ENCODE measurements at places on chromosomes 16 and 17. TPM values are rescaled to one million over a fixed set of nuclear protein-coding genes. Genes with fewer than 3 reads are reported as not detected.

- no peak for DNase-seq
Measured at GRCh38 chr17:74126179-74126900, 77.1 kb upstream of the RPL38 start.

- no peak for DNase-seq
Measured at GRCh38 chr17:7881276-7882054, 7.1 kb upstream of the CHD3 start.

GRCh38 chr17:50882851-50883250 is 16.7 kb upstream of the TOB1 start:
- DNase-seq, result no peak

GRCh38 chr16:16805809-16806208 is 426.9 kb downstream of the NPIPA7 start:
- DNase-seq, result no peak

DNA sequence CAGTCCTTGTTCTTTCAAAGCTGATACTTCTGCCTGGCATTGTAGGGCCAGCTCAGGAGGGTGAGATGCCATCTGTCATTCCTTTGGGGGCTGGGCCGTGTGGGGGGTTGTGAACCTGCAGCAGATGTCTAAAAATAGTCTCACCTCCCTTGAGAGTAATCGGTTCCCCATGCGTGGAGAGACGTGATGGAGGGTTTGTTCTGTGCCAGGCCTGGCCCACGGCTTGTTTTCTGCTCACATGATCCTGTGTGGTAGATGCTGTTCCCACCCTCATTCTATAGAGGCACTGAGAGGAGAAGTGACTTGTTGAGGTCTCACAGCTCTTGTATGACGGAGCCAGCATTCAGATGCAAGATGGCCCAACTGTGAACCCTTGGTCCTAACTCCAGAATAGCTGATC is 4.6 kb downstream of the IRF8 start:
- no peak for DNase-seq

DNA sequence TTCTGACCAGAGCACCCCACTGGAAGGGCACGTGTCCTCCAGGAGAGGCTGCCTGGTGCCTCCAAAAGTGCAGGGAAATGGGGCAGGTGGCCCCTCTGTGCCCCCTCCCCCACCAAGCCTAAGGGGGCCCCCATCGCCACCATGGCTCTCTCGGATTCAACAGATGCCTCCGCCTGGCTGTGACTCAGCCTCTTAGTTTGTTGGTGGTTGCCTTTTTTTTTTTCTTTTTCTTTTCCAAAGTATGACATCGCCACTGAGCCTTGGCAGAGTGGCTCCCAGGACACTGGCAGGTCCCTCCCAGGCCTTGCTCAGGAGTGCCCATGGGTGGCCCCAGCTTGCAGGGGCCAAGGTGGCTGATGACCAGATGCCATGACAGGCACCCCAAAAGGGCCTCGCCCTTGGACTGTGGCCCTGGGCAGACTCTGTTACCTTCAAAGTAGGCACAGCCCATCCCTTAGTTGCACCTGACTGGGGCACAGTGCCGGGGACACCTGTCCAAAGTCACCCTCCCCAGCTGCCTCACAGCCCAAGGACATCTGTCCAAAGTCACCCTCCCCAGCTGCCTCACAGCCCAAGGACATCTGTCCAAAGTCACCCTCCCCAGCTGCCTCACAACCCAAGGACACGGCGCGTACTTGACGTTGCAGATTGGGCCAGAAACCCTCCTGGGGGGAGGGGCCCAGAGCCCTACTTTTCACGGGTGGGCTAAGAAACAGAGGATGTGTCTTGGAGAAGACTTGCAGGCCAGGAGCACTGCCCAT is 29.6 kb downstream of the NPTX1 start:
- no peak for DNase-seq

DNA sequence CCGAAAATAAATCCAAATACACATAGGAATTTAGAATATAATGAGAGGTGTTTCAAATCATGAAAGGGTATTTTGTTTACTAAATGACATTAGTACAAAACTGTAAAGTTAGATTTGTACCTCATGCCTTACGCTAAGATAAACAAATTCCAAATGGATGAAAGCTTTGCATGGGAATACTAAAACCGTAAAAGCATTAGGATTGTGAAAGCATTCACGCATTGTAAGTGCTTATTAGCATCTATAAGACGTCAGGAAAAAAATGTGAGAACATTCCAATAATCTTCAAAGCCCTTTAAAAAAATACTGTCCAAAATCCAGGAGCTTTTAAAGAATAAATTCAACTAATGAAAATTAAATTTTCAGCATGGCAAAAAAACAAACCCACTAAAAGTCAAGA is 24.8 kb upstream of the ALOX15 start:
- DNase-seq, result no peak

DNA sequence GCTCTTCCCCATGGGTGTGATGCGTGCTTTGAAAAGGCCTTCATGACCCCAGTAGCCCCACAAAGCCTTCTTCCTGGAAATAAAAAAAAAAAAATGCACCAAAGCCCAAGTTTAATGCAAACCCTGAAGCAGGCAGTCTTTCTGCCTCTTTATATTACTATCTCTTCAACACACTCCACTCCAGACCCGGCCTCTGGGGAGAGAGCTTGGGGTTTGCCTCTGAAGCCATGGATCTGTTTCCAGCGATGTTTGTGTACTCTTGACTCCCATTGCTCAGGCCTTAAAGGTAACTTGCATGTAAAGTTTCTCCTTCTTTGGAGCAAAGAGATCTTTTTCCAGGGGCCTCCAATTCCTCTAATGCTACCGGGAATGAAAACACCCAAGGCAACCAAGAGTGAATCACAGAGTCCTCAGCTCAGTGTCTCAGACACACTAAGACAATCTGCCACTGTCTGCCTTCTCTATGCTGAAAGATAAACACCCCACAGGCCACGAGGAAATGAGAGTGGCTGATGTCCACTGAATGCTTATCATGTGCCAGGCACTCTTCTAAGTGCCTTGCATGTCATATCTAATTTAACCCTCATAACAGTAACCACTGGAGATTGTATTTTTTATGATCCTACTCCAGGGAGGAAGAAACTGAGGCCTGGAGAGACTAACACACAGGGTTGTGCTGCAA is 56.4 kb upstream of the AKTIP start:
- DNase-seq, result no peak

DNA sequence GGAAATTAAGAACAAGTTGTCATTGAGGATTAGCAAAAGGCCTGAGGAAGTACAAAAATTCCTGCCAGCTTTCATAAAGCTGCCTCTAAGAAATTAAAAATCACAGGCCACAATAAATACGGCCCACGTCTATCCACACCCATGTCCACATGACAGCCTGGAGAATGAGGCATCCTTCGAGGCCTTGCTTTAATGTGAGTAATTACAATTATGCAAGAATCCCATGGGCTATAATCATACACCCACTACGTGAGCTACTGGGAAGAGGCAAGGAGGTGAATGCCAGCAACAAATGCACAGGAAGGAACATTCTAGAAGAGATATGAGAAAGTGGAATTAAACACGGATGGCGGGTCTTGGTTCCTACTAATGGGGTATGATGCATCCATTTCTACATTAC is 65.4 kb upstream of the ZFHX3 start:
- no peak for DNase-seq

DNA sequence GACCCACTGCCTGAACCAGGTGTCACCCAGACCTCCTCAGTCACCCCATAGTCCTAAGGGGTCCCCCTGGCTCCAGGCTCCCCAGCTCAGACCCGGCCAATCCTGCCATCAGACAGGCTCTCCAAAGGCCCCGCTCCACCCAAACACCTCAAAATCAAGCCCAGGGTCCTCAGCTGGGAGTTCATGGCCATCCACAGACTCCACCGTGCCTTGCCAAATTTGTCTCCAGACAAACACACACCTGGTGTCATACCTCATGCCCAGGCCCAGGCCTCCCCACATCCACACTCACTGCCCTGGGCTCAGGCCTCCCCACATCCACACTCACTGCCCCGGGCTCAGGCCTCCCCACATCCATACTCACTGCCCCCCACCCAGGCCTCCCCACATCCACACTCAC is 12.5 kb downstream of the RPH3AL start:
- no peak for DNase-seq

DNA sequence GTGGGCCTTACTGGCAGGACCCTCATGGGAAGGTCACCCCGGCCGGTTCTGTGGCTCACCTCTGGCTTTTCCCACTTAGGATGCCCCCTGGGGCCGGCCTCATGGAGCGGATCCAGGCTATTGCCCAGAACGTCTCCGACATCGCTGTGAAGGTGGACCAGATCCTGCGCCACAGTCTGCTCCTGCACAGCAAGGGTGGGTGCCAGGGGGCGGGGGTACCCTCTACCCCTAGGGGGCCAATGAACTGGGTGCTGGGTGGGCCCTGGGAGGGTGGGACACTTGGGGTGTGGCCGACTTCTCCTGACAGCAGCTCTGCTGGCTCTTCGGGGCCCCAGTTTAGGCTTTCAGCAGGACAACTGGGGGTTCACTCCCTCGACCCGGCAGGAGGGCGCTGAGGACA is 34.3 kb downstream of the MGAT5B start:
- no peak for DNase-seq

DNA sequence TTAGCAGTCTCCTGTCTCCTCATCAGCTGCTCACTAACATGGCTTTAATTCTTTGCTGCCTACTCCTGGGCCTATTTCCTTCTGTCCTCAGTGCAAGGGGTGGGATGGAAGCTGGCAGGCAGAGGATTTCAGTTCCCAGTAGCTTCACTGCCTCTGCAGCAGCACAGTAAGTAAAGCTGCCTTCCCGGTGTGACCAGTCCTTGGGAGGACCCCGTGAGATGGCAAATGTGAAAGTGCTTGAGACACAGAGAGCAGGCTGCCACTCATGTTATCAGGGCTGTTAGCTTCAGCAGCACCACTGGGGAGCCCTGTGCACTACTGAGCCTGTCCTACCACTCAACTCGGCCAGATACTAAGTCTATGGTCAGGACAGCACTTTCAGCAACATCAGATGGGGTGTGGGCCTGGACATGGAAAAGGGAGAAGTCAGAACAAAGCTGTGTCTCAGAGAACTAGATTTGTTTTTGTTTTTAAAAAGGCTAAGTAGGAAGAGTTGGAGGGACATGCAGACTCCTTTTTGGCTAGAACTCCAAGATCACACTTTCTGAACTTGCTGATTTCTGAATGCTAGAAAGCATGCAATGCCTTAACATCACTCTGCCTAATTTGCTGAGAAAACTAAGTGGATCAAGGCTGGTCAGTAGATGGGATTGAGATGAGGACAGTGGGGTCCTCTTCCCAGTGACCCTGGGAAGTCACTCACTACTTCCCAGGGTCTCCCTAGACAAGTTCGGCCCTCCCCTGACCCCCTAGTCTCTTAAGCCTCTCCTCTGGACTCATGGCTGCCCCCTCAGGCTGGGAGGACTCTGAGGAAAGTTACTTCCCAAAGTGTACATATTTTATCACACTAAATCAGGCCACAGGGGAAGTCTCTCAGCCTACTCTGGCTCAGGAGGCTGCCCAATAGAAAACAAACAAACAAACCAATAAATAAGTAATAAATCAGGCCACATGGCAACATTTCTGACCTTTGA is 1.1 kb downstream of the ACSF2 start:
- no peak for DNase-seq

DNA sequence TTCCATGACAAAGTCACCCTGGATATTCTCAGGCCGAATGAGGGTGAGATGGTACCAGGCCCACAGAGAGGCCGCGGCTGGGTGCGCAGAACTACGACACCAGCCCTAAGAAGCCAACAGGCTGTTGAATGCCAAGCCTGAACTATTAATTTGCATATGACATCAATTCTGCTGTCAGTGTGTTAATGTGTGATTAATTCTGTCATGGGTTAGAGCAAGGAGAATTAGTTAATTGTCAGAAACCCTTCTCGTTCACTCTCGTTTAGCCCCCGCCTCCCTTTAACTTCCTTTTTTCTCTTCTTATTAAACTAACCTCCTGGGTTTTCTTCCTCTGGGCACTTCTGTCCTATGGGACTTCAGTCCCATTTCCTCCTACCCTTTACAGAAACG is 123.4 kb downstream of the ZFHX3 start:
- no peak for DNase-seq

GRCh38 chr17:41520821-41521521 is 2.3 kb upstream of the KRT15 start:
- DNase-seq, result no peak

DNA sequence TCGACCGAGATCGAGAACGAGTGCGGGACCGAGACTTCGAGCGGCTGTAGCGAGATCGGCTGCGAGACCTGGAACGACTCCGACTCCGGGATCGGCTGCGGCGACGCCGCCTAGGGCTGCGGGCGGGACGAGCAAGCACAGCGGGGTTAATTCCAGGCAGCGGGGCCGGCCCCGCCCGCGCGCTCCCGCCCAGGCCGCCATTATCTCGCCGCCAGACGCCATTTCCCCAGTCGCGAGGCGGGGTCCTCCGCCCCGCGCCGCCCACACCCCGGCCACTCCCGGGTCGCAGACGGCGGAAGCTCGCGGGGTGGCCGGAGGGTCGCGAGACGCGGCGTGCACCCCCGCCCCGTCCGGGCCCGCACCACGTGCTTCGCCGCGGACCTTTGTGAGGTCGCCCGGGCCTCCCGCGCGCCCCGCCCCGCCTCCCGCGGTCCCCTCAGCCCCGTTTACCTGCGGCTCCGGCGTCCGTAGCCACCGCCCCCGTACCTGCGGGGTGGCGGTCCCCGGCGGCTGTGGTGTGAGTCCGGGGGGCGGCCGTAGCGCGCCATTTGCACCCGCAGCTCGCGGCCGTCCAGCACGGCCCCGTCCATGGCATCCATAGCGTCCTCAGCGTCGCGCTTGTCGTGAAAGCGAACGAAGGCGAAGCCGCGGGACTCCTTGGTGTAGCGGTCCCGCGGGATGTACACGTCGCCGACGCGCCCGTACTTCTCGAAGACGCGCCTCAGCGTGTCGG is 616 bp downstream of the SRSF2 start:
- DNase-seq, result no peak

DNA sequence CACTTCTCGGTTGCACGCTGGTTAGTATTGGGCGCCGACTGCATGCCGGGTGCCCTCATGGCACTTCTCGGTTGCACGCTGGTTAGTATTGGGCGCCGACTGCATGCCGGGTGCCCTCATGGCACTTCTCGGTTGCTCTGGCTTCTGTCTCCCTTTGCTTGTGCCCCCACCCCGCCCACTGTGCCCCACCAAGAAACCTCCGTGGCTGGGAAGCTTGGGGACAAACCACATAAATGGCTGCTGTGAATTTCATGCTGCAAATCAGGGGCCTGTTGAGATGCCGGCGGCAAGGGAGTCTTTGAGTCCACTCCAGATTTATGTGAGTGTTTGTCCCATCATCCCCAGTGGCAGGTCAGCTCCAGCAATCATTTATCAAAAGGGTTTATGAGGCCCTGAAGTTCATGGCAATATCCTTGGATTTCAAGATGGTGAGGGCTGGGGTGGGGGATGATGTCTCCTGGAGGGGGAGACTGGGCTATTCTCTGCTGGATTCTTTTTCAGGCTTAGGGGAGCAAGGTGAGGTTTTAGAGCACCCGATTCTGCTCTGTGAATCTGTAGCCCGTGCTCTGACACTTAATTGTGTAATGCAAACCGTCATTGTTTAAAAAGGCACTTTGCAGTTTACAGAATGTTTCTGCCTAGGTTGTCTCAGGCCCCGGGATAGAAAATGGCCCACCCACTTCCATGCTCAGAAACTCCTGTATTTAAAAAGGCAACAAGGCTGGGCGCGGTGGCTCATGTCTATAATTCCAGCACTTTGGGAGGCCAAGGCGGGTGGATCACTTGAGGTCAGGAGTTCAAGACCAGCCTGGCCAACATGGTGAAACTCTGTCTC is 51.2 kb upstream of the CIBAR2 start:
- DNase-seq, result no peak

TEKT3 gene
- not detected for total RNA-seq

CHD9 gene
- total RNA-seq, result 152 TPM

SLC47A2 gene
- total RNA-seq, result not detected

TP53TG3 gene
- total RNA-seq, result not detected

SLC52A1 gene
- total RNA-seq, result not detected

ANKFY1 gene
- 40.4 TPM for total RNA-seq

PABPN1L gene
- not detected for total RNA-seq
